ENCODE measurements at places on chromosomes 3 and 15.

DNA sequence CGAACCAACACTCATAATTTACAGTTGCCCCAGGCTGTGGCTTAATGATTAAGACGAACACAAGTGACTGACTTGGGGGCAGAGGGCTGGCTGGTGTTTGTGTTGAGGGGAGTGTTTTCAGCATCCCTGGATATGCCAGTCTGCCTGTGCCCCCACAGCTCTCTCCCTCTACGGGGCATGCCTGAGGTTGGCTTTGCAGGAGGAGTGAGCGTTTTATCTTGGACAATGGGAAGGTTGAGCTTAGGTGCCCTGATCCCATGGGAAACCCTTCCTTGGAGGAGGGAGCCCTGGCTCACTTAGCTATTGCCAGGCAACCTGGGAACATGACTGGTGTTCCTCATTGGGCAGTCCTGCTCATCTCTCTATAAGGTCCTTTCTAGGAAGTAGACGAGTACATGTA lies 17.6 kb downstream of the FAM107A start:
- no peak for DNase-seq

DNA sequence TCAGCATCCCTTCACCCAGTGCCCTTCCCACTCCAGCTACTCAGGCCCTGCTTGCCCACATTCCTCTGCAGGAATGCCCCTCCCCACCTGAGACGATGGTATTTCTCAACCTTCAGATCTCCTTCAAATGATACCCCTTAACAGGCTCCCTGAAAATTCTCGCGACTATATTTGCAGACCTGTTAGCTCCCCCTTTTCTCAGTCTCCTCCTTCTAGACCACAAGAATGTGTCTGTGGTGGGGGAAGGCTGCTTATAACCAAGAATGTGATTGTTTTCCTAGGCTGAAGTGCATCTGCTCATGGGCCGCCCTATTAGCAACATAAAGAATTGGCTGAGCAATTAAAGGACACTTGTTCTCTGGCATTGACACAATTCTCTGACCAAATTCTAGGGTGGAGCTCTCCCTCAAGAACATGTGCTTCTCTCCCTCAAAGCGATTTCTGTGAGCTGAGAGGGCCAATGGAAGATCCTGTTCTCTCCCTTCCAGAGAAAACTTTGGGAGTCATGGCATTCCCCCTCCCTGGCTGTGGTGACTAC lies 19.1 kb upstream of the LIMD1 start:
- no peak for DNase-seq

DNA sequence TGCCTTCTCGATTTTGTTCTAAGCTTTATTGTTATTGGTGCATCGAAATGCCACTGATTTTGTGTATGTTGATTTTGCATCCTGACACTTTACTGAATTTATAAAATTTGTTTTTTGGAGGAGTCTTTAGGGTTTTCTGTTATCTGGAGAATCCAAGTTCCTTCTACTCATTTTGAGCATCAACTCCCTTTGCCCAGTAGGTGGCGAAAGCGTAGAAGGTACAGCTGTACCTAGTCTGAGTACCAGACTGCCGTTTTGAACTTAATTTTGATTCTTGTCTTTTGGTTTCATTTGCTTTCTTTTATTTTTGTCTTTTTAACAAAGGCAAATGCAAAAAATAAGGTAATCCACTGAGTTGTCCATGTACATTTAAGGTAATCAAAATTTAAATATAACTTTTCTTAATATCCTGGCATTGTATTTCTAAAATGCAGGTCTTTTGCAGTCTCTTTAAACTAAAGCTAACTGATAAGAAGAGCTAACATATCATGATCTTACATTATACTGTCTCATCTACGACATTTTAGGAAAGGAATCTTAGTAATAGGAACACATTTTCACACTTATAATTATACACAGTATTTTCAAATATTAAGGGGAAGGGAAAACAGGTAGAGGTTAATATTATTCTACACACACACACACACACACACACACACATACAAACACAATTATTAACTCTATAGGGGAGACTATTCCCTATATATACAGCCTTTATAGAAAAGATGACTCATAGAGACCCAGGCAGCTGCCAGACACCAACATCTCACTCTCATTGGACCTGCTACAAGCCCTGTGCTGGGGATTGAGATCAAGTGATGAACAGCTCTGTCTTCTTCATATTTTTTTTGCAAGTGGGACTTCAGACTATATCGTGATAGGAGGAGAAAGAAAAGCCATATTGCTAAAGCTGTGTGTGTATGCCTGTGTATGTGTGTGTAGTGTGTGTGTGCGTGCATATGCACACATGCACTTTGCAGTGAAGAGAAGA lies 71.8 kb downstream of the SYNPR start:
- DNase-seq: no peak

DNA sequence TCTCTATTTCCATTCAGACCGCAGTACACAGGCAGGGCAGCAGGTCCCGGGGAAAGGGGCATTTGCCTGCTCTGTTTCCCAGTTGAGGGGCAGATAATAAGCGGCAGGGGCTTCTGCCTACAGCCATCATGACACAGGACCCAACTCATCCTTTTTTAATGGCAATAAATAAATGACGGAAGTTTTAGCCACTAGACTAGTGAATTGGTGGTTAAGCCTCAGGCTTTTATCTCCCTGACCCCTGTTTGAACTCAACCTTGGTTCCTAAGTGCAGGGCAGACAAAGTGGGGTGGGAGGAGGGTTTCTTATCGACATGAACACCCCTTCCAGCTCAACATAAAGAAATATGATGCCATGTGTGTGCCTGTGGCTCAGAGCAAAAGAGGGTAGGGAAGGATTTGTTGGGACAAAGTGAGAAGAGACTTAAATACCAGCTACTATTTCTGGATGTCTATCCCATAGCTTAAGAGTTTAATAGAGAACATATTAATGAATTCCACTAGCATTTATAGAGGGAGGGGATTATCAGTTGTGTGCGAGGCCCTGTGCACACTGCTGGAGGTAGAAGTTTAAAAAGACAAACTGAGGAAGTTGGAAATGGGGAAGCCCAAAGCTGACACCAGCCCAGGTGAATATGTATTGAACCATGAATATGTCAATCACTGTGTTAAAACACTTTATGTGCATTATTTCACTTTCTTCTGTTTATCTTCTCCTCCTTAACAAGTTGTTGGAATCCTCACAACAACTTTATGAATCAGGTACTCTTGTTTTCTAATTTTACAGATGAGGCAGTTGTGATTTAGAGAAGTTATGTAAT lies 939.4 kb downstream of the MCTP2 start:
- no peak for DNase-seq

DNA sequence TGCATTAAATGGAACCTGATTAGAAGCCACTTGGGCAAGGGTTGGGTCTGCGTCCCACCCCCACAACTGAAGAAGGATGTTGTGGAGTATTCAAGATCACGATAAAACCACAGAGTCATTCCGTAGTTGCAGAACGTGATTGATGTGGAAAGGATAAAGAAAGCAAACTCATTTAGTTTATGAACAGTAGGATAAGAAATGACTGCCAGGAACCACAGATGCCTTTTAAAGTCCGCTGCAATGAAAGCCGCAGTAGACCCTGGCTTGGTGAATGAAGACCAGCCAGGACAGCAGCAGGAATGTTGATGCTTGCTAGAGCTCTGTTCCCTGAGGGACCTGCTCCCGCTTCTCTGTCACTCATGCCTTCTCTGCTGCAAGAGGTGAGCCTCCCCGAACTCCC lies 111.5 kb downstream of the GABRG3 start:
- no peak for DNase-seq

- DNase-seq: no peak
Measured at GRCh38 chr3:85182975-85183752, 224.4 kb downstream of the CADM2 start.

DNA sequence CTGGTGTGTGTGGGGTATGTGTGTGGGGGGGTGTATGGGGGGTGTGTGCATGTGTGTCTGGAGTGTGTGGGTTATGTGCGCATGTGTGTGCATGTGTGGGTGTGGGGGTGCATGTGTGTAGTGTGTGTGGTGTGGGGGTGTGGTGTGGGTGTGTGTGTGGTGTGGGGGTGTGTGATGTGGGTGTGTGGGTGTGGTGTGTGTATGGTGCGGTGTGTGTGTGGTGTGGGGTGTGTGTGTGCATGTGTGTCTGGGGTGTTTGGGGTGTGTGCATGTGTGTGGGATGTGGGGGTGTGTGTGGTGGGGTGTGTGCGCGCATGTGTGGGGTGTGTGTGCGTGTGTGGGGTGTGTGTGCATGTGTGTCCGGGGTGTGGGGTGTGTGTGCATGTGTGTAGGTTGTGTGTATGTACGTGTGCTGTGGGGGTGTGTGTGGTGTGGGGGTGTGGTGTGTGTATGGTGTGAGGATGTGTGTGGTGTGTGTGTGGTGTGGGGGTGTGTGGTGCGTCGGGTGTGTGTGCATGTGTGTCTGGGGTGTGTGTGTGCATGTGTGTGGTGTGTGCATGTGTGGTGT lies 6.2 kb upstream of the OCA2 start:
- no peak for DNase-seq

GRCh38 chr3:190697901-190698300 lies 164.6 kb downstream of the GMNC start:
- no peak for DNase-seq

DNA sequence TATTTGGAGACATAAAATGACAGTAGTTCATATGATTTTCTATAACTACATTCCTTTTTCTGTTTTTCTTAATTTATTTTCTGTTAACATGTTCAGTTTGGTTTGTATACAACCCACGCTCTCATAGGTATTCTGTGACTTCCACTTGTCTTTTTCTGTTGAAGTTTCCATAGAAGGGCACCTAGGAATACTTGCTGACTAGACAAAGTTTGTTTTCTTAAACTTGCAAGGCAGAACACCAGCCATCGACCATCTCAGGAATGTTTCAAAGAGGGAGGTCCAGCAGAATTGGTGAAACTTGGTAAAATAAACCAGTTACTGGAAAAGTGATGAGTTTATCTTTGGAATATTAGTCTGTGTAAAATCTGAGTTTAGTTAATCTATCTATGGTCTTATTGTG lies 403.2 kb upstream of the CADM2 start:
- no peak for DNase-seq

DNA sequence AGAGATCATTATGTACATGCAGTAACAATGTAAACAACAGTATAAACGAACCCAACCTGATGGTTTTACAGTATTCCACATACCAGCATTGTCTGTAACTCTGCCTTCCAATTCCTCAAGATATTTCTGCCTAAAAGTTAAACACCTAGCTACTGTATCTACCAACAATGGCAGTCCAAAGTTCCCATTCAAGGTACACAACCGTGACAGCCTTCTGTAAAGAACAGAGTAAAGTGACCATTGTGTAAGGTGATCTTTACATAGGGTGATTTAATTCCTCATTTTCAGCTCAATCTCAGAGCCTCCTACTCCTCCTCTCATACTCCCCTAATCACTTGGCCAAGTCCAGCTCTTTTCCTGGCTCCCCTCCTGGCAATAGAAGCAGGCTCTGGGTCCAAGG lies 10.4 kb downstream of the SECISBP2L start:
- no peak for DNase-seq

DNA sequence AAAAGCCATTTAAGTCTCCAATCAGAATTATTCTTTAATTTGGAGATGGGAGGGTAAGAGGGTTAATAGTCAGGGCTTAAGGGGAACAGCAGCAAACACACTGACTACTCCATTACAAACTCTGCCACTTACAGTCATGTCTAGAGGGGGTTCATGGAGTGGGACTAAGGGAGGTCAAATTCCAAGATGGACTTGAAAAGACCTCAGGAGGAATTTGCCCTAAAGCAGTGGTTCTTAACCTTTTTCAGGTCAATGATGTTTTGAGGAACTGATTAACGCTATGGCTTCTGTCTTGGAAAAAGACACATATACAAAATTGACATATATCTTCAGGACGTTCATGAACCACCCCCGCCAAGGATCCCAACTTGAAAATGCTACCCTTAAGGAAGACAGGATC lies 13.9 kb downstream of the GOLIM4 start:
- DNase-seq: no peak

DNA sequence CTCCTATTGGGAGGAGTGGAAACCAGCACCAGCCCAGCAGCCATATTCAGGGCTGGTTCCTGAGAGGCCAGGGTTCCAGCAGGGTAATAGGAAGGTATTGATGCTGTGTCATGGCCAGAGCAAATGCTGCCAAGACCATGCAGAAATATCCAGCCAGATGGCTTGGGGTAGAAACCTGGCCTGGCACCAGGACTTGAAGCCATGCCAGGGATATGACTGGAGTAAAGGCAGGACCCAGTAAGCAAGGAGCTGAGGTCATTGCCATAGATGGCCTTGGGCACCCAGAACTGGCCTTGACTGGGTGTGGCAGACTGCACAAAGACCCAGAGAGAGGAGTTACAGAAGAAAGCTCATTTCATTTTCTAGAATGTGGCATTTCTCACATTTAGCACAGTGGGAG lies 257.6 kb upstream of the GOLGA6L4 start:
- no peak for DNase-seq

GRCh38 chr3:138732456-138732855 lies 102.3 kb downstream of the PIK3CB start:
- DNase-seq: no peak

- DNase-seq: no peak
Measured at GRCh38 chr15:98597666-98598065, 50.7 kb upstream of the IGF1R start.

- DNase-seq: no peak
Measured at GRCh38 chr3:55894605-55895004, 407.5 kb upstream of the WNT5A start.

DNA sequence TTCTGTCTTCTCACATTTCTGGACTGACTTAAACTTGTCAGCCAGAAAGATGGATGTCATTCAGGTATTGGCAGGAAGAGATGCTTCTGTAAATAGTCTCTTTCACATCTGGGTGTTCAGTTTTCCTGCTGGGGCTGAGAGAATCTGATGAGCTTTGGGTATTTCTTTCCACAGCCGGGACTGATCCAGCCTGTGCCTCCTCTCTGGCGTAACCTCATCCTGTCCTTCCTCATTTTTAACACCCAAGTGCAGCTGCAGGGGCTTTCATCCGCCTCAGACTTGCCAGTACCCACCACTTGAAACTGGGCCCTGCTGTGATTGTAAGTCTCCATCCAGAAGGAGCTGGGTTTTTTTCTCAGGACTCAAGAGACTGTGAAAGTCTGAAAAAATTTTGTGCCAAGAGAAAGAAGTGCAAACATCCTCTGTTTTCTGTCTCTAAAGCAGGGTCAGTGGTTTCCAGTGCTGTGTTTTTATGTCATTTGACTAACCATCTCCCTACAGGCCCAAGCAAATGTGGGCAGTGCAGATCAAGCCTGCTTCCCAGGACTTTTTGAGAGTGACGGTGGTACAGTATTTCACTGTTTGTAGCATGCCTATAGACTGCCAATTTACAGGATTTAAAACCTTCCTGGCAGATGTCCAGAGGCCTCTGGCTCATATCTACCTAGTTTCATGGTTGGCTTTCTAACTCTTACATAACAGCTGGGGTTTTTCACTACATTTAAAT lies 342.7 kb downstream of the PTPRG start:
- DNase-seq: no peak

GRCh38 chr15:89514596-89515406 lies 18.4 kb upstream of the RHCG start:
- DNase-seq: no peak

DNA sequence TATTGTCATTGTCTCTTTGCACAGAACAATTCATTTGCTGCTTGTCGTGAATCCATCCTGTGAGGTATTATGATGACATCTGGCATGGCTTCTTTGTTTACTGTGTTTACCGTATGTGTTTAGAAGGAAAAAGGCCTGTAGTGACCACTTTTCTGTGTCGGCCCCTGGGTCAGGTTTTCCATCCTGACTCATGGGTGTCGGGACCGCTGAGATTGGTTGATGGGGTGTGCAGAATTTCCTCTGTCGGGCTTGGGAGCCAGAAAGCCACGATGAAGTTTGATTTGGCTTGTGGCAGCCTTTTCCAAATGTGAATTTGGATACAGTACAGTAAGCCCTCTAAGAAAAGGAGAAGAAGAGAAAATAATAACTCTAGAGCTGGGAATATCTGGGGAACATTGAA lies 113.5 kb downstream of the FNDC3B start:
- no peak for DNase-seq

- peak; percentile 8 for DNase-seq
Measured at GRCh38 chr3:15667484-15667883, 65.9 kb downstream of the BTD start.

All from stimulated activated CD8-positive, alpha-beta memory T cell treated with anti-CD3 and anti-CD28 coated beads, Interleukin-2, amount 100 ng/mL, for 1 hour (primary cell).